ENCODE measurements at places on chromosomes 7 and 10. TPM values are rescaled to one million over a fixed set of nuclear protein-coding genes. Genes with fewer than 3 reads are reported as not detected.

NRG3 gene
- total RNA-seq = not detected

TMEM270 gene
- total RNA-seq = not detected

CFAP46 gene
- total RNA-seq = 0.19 TPM

FGFR2 gene
- 0.06 TPM for total RNA-seq

MEST gene
- 2.0 TPM for total RNA-seq
